Amniotic stem cell (primary cell): ENCODE measurements at places on chromosomes 6 and 20.

- DNase-seq = no peak
These were observed 493.2 kb downstream of the CDKAL1 start for GRCh38 chr6:21027507-21027906.

- DNase-seq = no peak
These were observed 150.8 kb downstream of the AHI1 start for GRCh38 chr6:135346747-135347146.

DNA sequence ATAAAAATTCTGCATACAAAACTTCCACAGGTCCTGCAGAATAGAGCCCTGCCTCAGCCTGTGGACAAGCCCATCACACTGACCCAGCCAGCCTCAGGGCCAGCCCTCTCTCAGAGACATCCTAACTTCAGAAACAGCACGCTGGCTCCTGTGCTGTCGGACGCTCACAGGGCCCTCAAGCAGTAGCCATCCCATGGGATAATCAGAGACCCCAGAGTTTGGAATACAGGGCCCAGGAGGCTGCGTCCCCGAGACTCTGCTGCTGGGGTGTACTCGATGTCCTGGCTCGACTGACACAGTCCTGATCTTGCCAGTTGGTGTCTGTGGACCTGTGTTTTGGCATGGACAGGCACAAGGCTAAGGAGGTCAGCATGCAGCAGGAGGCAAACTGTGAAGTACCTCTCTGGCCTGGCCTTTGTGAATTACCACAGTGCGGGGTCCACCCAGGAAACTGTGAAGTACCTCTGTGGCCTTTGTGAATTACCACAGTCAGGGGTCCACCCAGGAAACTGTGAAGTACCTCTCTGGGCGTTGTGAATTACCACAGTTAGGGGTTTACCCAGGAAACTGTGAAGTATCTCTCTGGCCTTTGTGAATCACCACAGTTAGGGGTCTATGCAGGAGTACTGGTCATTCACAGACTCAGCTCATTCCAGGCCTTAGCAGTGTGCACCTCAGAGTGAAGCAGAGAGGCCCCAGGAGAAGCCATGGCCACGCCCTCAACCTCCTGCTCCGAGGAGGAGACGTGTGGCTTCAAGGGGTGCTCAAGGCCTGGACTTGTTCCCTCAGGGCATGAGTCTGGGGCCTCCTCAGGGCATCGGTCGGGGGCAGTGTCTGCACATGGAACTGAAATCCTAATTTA is 212.4 kb downstream of the SYNDIG1 start:
- no peak for DNase-seq

- no peak for DNase-seq
These were observed 24.7 kb upstream of the CRISP1 start for GRCh38 chr6:49890988-49891387.

GRCh38 chr20:60629206-60629605 is 622.9 kb upstream of the CDH4 start:
- no peak for DNase-seq

- DNase-seq = no peak
These were observed 74.8 kb downstream of the GCNT2 start for GRCh38 chr6:10595731-10596664.

DNA sequence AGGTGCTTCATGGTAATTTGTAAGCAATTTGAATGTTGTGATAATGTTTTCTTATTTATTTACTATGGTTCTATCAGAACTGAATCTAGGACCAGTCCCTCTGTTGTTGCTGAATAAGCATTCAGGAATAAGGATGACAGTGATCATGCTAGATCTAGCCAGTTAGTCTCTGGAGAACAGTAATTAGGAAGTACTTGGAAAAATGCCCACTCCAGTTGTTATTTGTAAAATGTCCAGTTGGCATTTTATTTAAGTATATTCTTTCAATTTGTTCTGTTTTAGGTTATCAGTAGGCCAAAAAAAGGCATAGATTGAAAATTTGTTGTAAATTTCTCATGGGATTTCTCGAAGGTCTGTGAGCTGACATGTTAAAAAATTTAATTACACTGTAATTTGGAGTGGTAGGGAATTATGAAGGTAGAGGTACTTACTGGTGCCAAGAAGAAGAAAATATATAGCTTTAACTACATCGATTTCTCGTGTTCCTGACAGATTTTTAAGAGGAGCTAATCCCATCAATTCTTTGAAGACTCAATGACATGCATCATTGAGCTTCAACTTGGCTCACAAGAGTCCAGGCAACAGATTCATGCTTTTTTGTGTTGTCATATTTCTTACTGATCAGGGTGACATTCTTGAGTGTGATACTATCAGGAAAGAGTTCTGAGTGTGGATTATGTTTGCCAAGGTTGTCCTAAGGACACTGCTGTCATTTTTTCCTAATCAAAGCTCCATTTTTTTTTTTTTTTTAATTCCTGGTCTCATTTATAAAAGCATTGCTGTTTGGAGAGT is 177.3 kb downstream of the CARMIL1 start:
- DNase-seq = no peak

GRCh38 chr6:33183071-33183683 is 9.1 kb downstream of the COL11A2 start:
- no peak for DNase-seq

DNA sequence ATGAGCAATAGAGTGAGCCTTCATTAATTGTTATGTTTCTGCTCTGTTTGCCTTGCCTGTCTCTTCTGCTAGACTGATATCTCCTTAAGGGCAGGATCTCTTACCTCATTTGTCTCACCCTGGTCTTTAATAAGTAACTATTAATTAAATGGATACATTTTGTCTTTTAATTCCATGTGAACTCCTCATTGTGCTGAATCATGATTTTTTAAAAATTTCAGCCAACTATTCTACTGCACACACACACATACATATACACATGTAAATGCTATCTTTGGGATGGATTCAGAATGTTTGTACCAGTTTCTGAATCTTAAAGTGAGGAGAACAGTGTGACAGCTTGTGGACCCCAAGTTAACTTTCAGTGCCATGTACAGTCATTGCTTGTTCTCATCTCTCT is 731.1 kb upstream of the MAP3K7 start:
- DNase-seq = no peak

- no peak for DNase-seq
These were observed 60.4 kb downstream of the YTHDF1 start for GRCh38 chr20:63155266-63156165.

- DNase-seq = no peak
These were observed 17.9 kb downstream of the CD40 start for GRCh38 chr20:46135856-46136633.

GRCh38 chr20:33516882-33517281 is 27.0 kb downstream of the CBFA2T2 start:
- DNase-seq = no peak

DNA sequence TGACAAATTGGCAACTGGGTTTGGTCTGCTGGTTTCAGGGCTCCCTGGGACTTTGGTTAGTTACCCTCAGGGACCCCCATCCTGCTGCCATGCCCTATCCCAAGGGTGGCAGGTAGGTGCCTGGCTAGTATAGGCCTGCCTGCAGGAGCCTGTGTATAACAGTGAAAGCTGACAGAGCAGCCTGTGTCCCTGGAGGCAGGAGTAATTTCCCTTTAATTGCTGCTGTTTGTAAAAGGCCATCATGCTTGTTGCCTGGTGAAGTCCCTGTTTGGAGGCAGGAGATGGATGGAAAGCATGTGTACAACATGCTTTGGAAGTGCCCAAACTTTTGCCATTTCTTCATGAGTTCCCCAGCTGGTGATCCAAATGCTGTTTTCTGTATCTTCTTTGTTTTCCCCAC is 30.1 kb downstream of the CMTR1 start:
- DNase-seq = no peak

- no peak for DNase-seq
These were observed 11.5 kb downstream of the ABHD12 start for GRCh38 chr20:25378884-25379733.

- no peak for DNase-seq
These were observed 226.9 kb downstream of the BCKDHB start for GRCh38 chr6:80333342-80333741.

DNA sequence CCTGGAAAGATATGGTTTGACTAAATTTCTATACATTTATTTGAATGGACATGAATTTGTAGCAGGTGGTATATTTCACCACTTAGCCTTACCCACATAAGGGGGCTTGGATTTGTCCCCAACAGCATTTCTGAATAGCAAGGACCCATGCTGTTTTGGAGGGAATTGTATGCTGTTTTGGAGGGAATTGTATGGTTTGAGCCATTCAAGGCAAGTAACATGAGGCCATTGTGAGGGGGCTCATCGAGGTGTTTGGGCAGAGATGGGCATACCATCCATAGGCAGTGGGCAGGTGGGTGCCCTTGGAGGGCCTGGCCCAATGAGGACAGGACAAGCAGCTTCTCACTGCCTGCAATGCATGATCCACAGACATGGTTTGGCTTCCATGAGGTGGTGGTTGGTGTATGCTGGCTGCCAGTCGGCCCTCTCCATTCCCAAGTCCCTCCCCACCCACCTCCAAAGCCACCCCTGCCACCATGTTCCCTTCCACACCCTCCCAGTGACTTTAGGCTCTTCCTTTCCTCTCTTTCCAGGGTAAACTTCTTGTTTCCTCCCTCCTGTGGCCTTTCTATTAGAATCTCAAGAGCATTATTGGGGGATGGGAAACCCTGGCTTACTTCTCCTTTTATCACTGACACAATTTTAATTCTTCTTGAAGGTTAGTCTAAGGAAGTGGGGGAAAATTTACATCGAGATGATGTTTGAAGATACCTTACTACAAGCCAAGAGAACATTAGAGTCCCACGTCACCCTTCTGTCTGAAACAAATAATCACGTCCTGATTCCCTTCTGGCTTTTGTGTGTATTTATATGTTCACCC is 13.2 kb upstream of the PXDC1 start:
- DNase-seq = no peak

GRCh38 chr6:33053230-33053629 is 20.2 kb downstream of the HLA-DPA1 start:
- no peak for DNase-seq

DNA sequence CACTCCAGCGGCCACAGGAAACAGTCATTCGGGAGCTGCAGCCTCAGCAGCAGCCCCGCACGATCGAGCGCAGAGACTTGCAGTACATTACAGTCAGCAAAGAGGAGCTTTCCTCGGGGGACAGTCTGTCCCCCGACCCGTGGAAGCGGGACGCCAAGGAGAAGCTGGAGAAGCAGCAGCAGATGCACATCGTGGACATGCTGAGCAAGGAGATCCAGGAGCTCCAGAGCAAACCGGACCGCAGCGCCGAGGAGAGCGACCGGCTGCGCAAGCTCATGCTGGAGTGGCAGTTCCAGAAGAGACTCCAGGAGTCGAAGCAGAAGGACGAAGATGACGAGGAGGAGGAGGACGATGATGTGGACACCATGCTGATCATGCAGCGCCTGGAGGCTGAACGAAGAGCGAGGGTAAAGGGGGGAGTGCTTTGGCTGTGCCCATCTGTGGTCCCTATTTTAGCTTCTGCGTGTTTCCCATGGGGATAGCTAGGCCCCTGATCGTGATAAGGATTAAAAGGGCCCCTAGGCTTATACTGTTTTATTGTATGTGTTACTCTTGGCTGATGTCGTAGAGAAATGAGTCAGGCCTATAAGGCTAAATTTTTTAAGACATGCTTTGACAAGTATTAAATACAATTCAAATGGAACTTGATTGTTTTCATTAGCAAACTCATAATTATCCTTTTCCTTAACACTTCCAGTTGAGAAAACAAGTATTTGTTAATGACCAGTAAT is 45.5 kb upstream of the KIF25 start:
- no peak for DNase-seq

DNA sequence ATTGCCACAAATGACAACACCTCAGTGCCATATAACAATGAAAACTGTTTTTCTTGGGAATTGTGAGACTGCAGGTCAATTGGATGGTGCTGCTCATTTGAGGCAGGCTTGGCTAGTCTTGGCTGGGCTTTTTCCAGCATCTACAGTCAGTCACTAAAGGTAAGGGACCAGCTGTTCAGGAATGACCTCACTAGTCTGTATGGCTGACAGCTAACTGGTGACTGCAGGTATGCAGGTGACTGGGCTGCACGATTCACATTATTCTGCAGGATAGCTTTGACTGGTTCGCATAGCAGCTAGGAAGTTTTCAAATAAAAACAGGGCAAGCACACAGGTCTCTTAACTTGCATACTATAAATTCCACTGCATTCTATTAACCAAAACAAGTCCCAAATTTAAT is 22.1 kb upstream of the HMGCLL1 start:
- no peak for DNase-seq

GRCh38 chr6:104784884-104785283 is 74.8 kb downstream of the HACE1 start:
- DNase-seq = peak; percentile 9

DNA sequence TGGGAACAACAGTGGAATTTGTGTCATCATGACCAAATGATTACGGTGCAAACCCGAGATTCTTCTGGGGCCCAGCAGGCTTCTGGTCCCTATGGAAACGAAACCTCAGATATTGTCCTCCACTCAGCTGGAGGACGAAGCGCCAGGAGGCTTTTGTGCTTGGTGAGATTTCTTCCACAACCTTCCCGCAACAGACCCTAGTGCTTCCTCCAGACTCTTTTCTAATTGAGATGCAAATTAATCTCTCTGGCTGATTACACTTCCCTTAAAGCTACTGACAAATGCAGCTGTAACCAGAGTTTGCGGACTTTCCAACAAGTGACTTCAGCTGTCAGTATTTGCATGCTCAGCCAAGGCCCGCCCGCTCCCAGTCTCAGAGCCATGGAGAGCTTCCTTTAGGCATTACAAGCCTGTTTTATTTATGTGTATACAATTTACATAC is 96.0 kb downstream of the INSM1 start:
- DNase-seq = no peak

DNA sequence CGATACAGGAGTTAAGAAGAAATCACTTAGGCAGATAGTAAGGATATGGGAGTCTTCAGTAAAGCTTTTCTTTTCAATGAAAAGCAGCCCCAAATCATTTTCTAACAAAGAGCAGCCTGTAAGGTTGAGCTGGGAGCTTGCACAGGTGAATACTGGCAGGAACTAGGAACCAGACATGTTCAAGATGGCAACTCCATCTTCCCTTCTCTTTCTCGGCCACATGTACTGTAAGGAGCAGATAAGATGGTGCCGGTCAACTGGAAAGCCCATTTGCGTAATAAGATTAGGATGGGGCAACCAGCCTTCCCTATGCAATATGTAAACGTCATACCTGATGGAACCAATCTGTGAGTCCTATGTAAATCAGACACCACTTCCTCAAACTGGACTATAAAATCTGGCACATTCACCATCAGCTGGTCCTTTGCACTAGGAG is 46.2 kb upstream of the RNGTT start:
- no peak for DNase-seq

DNA sequence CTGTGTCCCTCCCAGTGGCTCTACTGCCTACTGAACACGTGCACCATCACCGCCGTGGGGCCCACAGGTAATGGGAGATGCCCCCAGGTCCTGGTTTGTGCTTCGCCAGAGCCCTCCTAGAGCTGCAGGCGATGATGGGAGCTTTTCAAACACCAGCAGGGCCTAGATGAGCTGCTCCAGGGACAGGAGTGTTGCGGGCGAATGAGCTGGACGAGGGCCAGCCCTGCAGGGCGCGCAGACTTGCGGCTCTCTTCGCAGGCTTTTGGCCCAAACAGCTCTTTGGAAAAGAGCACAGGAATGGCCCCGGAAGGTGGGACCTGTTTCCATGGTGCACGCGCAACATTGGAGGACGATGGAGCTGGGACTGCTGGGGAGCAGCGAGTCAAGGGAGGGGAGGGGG is 409.3 kb upstream of the SULF2 start:
- DNase-seq = no peak
